ENCODE measurements at places on chromosomes 6 and 20. TPM values are rescaled to one million over a fixed set of nuclear protein-coding genes. Genes with fewer than 3 reads are reported as not detected.

The HSPA1L gene
- total RNA-seq = 4.5 TPM

The KCNK16 gene
- not detected for total RNA-seq

The PHACTR1 gene
- total RNA-seq = 2.5 TPM

The GPR6 gene
- 0.41 TPM for total RNA-seq

The B3GAT2 gene
- under 0.01 TPM for total RNA-seq

The SLC17A2 gene
- not detected for total RNA-seq

The TRIM26 gene
- 35.4 TPM for total RNA-seq

All from tongue (tissue), 3 donors.